ENCODE measurements at places on chromosomes 7 and 10.
A peak's percentile ranks its signal among the peaks of the same experiment; 100 is the strongest.

DNA sequence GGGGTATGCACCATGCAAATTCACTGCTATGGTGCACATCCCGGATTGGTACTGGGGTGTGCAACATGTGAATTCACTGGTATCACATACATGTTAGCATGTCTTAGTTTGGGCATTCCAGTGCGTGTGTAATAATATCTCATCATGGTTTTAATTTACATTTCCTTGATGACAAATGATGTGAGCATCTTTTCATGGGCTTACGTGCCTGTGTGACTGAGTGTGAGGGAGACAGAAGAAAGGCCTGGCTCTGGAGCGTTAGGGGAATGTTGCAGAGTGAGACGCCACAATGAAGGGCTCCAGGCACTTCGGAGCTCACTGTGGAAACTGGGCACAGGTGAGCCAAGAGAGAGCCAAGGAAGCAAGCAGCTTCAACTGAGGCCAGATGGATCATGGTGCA lies 162.6 kb downstream of the UBE2H start:
- no peaks in the 10 kb centered on the region for H3K36me3 ChIP-seq
- H3K27me3 ChIP-seq: peaks cover 58% of the 10 kb centered on the region
- H3K27ac ChIP-seq: no peak overlapping the region
- no peak for DNase-seq
- H3K4me3 ChIP-seq: no peak overlapping the region

GRCh38 chr10:79542626-79543025 lies 17.6 kb downstream of the SFTPA2 start:
- H3K27me3 ChIP-seq: peaks cover 6% of the 10 kb centered on the region
- no peak overlapping the region for H3K4me3 ChIP-seq
- H3K27ac ChIP-seq: no peak overlapping the region
- no peak for DNase-seq

DNA sequence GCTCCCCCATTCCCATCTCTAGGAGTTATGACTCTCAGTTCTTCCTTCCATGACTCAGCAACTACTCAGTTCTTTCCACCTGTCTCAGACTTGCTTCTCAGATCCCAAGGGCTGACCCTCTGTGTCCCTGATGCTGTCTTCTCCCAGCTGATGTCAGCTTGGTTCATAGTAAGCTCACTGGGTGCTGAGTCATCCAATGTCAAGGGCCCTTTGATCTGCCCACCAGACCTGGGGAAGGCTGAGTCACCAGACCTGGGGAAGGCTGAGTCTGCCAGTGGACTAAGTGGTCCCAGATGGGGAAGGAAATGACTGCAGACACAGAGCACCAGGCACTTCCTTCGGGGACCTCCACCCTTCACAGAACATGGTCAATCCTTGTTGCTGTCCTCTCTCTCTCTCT lies 76.1 kb upstream of the ZEB1 start:
- H3K36me3 ChIP-seq: no peaks in the 10 kb centered on the region
- peaks cover 5% of the 10 kb centered on the region for H3K4me1 ChIP-seq
- DNase-seq: no peak
- H3K27ac ChIP-seq: peak overlapping the region; percentile 14

DNA sequence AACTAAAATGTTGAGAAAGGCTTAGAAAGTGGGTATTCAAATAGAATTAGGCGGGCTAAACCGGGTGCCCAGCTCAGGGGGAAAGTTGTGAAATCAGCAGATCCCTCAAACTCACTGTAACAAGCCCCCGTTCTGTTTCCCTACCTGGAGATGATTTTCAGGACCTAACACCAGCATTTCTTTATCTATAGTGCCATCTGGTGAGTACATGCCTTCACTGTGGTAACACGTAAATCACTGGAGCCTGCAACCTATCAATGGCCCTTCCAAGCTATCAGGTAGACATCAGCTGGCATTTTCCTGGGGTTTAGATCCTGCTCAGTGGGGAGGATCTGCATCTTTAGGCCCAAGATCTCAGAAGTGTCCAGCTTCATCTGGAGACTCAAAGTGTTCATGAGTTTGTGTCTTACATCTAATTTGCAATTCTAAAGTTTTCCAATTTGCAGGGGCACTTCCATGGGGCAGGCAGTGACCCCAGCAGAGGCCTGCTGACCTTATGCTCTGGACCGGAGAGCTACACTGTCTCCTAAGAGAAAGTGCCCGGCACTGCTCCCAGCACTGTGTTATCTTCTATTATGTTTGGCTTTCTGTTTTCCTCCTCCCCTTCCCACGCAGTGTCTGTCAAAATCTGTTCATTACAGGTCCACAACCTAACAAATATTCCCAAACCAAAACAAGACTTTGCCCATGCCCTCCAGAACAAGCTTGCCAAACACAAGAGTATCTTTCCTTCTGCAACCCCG lies 132.5 kb downstream of the LSM5 start:
- H3K4me3 ChIP-seq: no peak overlapping the region
- H3K4me1 ChIP-seq: no peaks in the 10 kb centered on the region
- peaks cover 19% of the 10 kb centered on the region for H3K27me3 ChIP-seq
- DNase-seq: no peak
- H3K27ac ChIP-seq: no peak overlapping the region
- H3K36me3 ChIP-seq: no peaks in the 10 kb centered on the region

- DNase-seq: no peak
- H3K36me3 ChIP-seq: no peaks in the 10 kb centered on the region
- H3K4me3 ChIP-seq: no peak overlapping the region
- H3K27ac ChIP-seq: no peak overlapping the region
- peaks cover 5% of the 10 kb centered on the region for H3K4me1 ChIP-seq
Measured at GRCh38 chr7:95684505-95684904, 87.8 kb upstream of the DYNC1I1 start.

DNA sequence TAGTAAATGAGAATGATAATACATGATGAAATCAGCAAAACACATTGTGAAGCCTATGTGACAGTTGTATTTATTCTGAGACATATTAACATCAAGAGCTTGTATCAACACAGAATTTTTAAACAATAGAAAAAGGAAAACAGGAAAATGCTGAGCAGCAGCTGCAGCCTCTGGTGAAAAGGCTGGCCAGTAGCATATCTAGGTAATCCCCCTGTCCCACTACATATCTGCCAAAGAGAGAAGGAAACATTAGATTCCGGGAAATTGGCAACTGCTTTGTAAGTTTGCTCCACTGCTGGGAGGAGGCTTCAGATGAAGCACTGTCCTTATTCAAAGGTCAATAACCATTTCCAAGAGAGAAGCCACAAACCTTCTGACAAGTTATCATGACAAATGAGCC lies 89.4 kb downstream of the RALA start:
- no peaks in the 10 kb centered on the region for H3K4me1 ChIP-seq
- H3K27me3 ChIP-seq: no peaks in the 10 kb centered on the region
- no peak overlapping the region for H3K4me3 ChIP-seq
- no peak for DNase-seq
- no peak overlapping the region for H3K27ac ChIP-seq

DNA sequence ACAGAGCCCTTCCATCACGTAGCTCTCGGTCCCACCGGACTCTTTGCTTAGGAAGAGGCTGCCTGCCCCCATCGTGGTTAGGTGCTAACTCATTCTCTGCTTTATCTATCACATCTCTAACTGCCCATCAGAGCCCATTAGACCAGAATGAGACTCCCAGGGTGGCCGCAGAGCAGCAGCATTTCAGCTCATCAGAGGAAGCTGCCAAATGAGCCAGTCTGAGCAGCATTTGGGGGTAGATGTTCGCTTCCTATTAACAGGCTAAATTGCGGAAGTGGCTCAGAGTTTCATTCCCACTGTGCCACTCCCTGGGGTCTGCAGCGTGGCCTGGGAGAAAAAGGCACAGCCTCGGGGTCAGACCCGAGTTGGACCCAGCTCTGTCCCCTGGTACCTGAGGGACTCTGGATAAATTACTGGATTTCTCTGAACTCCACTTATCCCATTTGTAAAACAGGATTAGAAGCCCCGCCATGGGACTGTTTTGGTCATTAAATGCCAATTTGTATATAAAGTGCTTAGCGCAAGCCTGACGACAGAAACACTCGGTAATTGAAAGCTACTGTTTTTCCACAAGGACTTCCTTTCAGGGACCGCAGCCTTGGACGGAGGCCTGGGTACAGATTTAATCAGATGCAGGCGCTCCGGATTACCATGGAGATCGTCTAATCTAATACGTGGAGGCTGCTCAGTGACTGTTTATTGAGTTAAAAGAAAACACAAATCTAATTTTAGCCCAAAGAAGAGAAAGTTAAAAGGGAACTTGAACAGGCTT lies 73.8 kb upstream of the PRLHR start:
- H3K27me3 ChIP-seq: peaks cover 7% of the 10 kb centered on the region
- H3K4me3 ChIP-seq: peak overlapping the region; percentile 72
- H3K36me3 ChIP-seq: peaks cover 9% of the 10 kb centered on the region
- H3K27ac ChIP-seq: peak overlapping the region; percentile 65

DNA sequence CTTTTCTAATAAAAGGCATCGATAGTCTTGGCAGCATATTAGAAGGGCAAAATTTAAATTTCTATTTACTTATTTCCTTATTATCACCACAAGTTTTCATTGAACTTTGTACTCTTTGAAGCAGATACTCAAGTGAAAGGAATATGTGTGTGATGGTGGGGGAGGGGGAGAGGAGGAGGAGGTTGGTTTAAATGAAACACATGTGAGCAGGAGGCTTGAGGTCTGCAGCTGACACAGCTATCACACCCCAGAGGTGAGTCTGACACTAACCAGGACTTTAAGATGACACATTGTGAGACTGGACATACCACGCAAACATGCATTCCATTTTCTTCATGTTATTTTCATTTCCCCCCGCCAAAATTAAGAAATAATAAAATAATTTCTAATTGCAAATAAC lies 63.3 kb downstream of the CTTNBP2 start:
- H3K4me3 ChIP-seq: no peak overlapping the region
- no peak overlapping the region for H3K27ac ChIP-seq

- no peak overlapping the region for H3K4me3 ChIP-seq
- H3K27ac ChIP-seq: no peak overlapping the region
- no peaks in the 10 kb centered on the region for H3K4me1 ChIP-seq
Measured at GRCh38 chr10:665579-666091, 23.8 kb downstream of the DIP2C start.

GRCh38 chr7:44618753-44619152 lies 12.3 kb downstream of the OGDH start:
- no peak for DNase-seq
- peaks cover 36% of the 10 kb centered on the region for H3K36me3 ChIP-seq
- peak overlapping the region; percentile 90 for H3K27ac ChIP-seq
- peaks cover 84% of the 10 kb centered on the region for H3K4me1 ChIP-seq
- peak overlapping the region; percentile 1 for H3K4me3 ChIP-seq

DNA sequence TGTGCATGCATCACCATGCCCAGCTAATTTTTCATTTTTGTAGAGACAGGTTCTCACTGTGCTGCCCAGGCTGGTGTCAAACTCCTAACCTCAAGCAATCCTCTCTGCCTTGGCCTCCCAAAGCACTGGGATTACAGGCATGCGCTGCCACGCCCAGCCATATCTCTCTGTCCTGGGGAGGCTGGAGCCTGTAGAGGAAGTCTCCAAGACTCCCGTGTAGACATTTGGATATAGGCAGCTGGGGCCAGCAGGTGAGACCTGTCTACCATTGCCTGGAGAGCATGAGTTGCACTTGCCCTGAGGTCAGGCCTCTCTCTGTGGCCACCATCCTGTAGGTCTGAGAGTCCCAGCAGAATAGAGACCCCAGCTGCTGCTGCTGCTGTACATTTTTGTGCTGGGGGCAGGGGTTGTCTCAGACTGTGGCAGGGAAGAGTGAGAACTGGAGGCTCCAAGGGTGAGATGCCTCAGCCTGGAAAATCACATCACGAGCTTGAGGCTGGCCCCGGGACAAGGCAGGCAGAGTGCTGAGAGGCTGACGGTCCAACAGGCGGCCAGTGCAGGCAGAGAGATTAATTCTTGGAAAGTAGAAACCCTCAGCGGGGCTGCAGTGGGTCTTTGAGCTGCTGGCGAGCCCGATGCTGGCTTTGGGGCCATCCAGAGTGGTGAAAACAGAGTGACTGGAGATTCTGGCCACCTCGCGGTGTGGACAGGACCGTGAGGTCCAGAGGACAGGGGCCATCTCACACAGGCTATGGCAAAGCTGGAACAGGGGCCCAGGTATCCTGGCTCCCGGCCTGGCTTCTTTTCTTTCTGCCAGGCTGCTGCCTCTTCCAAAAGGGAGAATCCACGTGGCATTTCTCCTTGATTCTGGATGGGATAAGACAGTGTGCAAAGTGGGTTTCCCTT lies 60.9 kb downstream of the TMEM270 start:
- no peak overlapping the region for H3K27ac ChIP-seq
- H3K27me3 ChIP-seq: peaks cover 25% of the 10 kb centered on the region
- no peak for DNase-seq
- H3K4me1 ChIP-seq: peaks cover 14% of the 10 kb centered on the region

DNA sequence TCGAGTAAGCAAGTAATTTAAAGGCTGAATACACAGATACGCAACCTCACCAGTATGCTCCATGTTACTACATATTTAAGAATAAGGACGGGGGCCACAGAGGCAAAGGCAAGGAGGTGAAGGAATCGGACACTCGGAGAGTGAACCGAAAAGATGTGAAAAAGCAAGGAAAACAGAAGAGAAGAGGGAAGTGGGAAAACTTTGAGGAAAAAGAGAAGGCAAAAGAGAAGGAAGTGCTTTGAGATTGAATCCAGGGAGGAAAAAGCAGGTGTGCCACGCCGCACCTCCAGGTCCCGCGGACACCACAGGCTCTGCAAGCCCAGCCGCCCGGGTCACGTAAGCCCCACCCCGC lies 367 bp upstream of the AVL9 start:
- peaks cover 2% of the 10 kb centered on the region for H3K4me1 ChIP-seq
- no peak for DNase-seq
- no peaks in the 10 kb centered on the region for H3K27me3 ChIP-seq
- peaks cover 4% of the 10 kb centered on the region for H3K36me3 ChIP-seq
- peak overlapping the region; percentile 90 for H3K4me3 ChIP-seq

- H3K27me3 ChIP-seq: peaks cover 29% of the 10 kb centered on the region
- DNase-seq: no peak
- no peaks in the 10 kb centered on the region for H3K36me3 ChIP-seq
- H3K4me1 ChIP-seq: no peaks in the 10 kb centered on the region
- no peak overlapping the region for H3K27ac ChIP-seq
- no peak overlapping the region for H3K4me3 ChIP-seq
Measured at GRCh38 chr10:25768167-25768566, 165.9 kb upstream of the MYO3A start.
